Upper lobe of left lung (tissue), 6 donors: ENCODE measurements at places on chromosomes 11 and 22. TPM values are rescaled to one million over a fixed set of nuclear protein-coding genes. Genes with fewer than 3 reads are reported as not detected.

DNA sequence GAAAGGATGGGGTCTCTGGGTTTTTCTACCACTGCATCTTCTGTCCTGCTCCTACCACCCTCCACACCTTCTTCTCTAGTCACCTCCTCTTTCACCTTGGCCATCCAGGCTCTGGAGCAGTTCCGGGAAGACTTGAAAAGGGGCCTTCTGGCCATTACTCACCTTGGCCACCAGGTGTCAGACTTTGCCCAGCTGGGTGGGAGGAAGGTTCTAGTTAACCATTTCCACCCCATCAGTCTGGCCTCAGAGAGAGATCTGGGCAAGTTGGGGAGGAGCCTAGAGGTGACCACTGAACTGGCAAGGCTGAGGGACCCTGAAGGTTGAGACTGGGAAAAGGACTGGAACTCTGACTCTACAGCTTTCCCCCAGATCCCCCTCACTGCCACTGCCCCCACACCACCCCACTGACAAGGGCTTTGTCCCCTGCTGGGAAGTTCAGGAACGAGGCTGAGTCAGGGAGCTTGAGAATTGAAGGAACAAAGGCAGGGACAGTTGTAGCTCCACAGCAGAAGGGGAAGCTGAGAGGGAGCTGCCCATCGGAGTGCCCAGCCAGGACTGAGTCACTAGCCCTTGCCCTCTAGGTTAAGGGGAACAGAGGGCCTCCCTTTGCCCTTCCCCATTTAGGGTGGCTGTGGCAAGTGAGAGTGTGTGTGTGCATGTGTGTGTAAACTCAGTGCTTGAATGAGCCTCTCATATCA is 3.7 kb upstream of the POLD4 start:
- DNase-seq: peak; percentile 83

DNA sequence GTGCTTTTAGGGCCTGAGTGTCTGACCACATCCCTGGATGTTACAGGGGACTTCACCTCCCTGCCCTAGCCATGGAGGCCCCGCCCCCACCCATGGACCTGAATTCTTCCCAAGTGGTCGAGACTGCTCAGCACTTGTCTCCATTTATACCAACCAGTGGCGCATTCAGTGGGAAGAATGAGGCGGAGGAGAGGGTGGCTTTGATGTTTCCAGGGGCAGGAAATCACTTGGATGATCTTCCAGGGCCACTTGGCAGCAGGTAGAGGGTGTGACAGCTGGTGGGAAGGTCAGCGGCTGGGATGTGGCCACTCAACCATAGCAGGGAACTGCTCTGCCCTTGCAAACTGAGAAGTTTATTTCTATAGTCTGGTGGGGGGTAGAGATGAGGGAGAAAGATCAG is 155.1 kb upstream of the BLID start:
- no peak for DNase-seq

GRCh38 chr11:121889931-121890330 is 226.1 kb downstream of the BLID start:
- DNase-seq: no peak

ANKK1 gene
- total RNA-seq: 4.4 TPM

LRRC10B gene
- total RNA-seq: 0.31 TPM
